Activated T-helper 1 cell treated with anti-CD3 and anti-CD28 coated beads, Interleukin-12 subunit alpha, Interleukin-12 subunit beta, Interleukin-2, Interleukin-4 antibody, amounts not matched to agents 30 ng/mL and 10 ng/mL and 1 ng/mL, durations not matched to agents 14 hours and 24 hours and 36 hours (primary cell): ENCODE measurements at places on chromosomes 16 and 17.

GRCh38 chr16:87966064-87966645, 14.9 kb downstream of the BANP start:
- no peak for DNase-seq
- peak overlapping the region; percentile 44 for H3K27ac ChIP-seq
- no peaks in the 10 kb centered on the region for H3K27me3 ChIP-seq
- H3K4me3 ChIP-seq, result no peak overlapping the region
- peaks cover 46% of the 10 kb centered on the region for H3K4me1 ChIP-seq

DNA sequence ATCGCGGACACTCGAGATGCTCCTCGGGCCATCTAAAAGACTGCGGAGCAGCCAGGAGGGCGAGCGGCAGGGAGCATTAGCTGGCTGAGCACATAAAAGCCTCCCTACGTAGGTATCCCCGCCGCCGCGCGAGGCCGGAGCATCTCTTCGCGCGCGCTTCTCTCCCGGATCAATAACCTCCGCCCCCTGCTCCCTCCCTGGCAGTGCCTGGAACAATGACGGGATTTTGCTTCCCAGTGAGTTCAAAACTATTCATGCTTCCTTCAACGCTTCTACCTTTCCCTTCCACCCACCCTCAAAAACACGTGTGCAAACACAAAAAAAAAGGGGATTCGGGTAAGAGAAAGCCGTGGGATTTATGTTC, 984 bp downstream of the CENPV start:
- H3K27me3 ChIP-seq, result peaks cover 17% of the 10 kb centered on the region
- DNase-seq, result peak; percentile 7
- H3K36me3 ChIP-seq, result peaks cover 10% of the 10 kb centered on the region
- peak overlapping the region; percentile 95 for H3K4me3 ChIP-seq

DNA sequence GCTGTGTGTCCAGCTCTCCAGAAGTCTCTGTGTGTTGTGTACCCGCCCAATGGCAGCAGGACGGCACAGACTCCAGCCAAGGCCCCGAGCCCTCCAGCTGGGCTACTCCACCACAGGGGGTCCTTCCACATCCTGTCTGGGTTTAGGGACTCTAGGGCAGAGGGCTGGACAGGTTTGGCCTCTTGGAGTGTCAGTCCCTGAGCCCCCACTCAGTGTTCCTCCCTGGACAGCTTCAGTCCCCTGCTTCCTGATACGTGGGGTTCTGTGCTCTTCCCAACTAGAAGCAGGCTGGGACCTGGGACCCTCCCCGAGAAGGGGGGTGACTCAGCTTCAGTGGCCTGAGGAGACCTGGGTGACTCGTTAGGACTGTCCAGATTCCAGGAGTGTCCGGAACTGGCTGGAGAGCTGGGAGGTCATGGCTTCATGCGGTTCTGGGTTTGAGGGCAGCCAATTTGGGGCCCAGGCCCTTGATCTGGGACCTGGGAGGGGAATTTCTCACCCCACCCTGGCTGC, 4.2 kb downstream of the CDK3 start:
- peaks cover 2% of the 10 kb centered on the region for H3K36me3 ChIP-seq
- no peak overlapping the region for H3K4me3 ChIP-seq
- H3K4me1 ChIP-seq, result peaks cover 4% of the 10 kb centered on the region
- no peak for DNase-seq
- no peak overlapping the region for H3K27ac ChIP-seq

DNA sequence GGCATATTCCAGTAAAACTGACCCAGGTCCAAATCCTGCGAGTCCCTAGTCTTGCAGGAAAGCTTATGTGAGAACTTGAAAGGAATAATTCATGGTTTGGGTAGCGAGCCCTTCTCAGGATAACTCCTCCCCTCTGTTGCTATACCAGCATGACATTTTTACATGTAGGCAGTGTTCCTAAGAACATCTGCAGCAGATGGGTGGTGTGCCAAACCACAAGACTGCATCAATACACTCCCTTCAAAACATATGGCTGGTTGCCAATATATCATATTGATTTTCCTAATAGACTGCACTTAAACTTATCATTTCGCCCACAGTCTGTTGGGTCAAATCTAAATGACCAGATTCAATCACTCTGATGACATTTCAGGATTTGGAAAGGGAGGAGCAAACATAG, 19.9 kb downstream of the PSME3IP1 start:
- H3K4me1 ChIP-seq, result peaks cover 2% of the 10 kb centered on the region
- H3K36me3 ChIP-seq, result peaks cover 26% of the 10 kb centered on the region
- no peak for DNase-seq

DNA sequence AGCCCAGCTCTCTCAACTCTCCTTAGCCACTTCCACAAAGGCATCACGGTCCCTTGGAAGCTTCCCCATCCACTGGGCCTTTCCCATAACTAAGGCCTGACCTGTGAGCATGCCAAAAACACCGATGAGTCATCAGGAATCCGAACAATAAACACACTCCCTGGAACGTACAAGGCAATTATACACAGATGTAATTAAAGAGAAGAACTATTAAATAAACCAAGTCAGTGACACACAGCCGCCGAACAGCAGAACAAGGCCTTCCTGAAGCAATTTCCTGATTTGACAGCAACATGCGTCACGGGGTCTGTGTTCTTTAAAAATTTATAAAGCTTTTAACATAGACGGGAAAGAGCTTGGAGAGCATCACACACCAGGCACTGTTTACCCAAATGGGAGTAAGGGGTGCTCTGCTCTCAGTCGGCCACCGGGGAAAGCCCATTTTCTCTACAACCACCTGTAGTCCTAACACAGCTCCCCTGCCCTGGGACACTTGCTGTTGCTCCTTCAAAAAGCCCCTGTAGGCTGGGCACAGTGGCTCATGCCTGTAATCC, 29.4 kb downstream of the COG7 start:
- no peak for DNase-seq
- no peak overlapping the region for H3K27ac ChIP-seq
- no peak overlapping the region for H3K4me3 ChIP-seq
- H3K36me3 ChIP-seq, result peaks cover 19% of the 10 kb centered on the region
- no peaks in the 10 kb centered on the region for H3K4me1 ChIP-seq
- H3K27me3 ChIP-seq, result no peaks in the 10 kb centered on the region

GRCh38 chr16:4452674-4453073, 21.8 kb downstream of the NMRAL1 start:
- H3K4me3 ChIP-seq, result no peak overlapping the region
- no peaks in the 10 kb centered on the region for H3K4me1 ChIP-seq
- no peak overlapping the region for H3K27ac ChIP-seq
- DNase-seq, result no peak
- H3K36me3 ChIP-seq, result peaks cover 28% of the 10 kb centered on the region

DNA sequence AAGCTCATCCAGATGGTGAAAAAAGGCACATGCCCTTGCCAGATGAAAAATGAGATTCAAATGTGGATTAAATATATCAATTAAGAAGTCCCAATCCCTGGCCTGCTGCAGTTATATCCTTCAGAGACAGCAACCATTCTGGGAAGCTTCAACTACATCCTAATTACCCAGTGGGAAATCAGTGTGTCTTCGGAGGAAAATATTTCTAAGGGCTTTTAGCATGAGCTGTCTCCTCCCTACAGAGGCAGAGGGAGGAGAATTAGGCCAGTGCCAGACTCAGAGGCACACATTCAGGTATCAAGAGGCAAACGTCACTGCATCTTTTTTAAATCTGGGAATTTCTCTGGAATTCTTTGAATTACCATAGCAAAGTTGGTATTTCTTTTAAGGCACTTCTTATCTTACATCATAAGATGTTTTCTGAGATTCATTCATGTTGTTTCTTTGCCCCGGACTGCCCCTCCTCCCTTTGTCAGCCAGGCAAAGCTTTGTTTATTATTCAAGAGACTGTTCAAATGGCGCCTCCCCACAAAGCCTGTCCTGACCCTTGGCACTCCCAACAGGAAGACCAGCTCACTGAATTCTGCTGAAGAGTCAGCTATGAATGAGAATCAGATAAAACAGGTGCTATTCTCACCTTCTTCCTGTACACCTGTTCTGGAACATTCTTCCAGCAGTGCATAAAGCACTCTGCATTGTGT, 38.3 kb upstream of the SMPD3 start:
- H3K27me3 ChIP-seq, result peaks cover 7% of the 10 kb centered on the region
- no peak for DNase-seq
- no peak overlapping the region for H3K4me3 ChIP-seq
- no peak overlapping the region for H3K27ac ChIP-seq

GRCh38 chr17:70100983-70101382, 26.0 kb downstream of the KCNJ16 start:
- DNase-seq, result no peak
- no peak overlapping the region for H3K4me3 ChIP-seq
- no peaks in the 10 kb centered on the region for H3K4me1 ChIP-seq
- no peaks in the 10 kb centered on the region for H3K27me3 ChIP-seq
- no peak overlapping the region for H3K27ac ChIP-seq
- H3K36me3 ChIP-seq, result no peaks in the 10 kb centered on the region

GRCh38 chr16:19997734-19998133, 76.0 kb downstream of the GPR139 start:
- peaks cover 2% of the 10 kb centered on the region for H3K27me3 ChIP-seq
- DNase-seq, result no peak
- no peak overlapping the region for H3K27ac ChIP-seq
- H3K36me3 ChIP-seq, result no peaks in the 10 kb centered on the region

- H3K27me3 ChIP-seq, result peaks cover 36% of the 10 kb centered on the region
- H3K4me3 ChIP-seq, result no peak overlapping the region
- peaks cover 6% of the 10 kb centered on the region for H3K4me1 ChIP-seq
- no peak overlapping the region for H3K27ac ChIP-seq
Measured at GRCh38 chr17:38663125-38663751, 11.5 kb downstream of the EPOP start.

GRCh38 chr17:8629371-8630226, 926 bp downstream of the MYH10 start:
- peaks cover 53% of the 10 kb centered on the region for H3K27me3 ChIP-seq
- no peaks in the 10 kb centered on the region for H3K36me3 ChIP-seq
- peak overlapping the region; percentile 92 for H3K4me3 ChIP-seq
- H3K4me1 ChIP-seq, result peaks cover 18% of the 10 kb centered on the region
- no peak for DNase-seq

DNA sequence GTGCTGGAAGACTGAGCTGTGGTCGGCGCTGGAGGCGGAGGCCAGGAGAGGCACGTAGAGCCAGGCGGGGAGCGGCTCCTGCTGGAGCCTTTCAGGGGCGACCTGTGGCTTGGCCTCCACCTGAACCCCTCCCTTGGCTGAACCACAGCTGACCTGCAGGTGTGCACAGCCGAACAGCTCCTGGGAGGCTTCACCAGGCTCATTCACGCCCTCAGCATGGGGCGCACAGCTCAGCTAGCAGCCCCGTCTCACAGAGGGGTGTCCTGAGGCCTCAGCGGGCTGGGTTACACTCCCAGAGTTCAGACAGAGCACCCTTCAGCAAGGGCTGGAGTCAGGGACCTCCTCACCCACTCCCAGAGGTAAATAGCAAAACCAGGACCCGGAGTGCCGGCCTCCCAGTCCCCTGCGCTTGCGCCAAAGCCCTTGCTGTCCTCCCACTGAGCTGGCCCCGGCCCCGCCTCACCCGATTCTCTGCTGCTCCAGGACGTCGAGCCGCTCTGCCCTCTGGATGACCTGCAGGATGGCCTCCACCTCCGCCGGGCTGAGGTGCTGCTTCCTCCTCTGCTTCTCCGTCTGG, 31.7 kb downstream of the RPH3AL start:
- no peaks in the 10 kb centered on the region for H3K4me1 ChIP-seq
- no peak overlapping the region for H3K27ac ChIP-seq
- DNase-seq, result no peak
- no peak overlapping the region for H3K4me3 ChIP-seq
- no peaks in the 10 kb centered on the region for H3K27me3 ChIP-seq
- no peaks in the 10 kb centered on the region for H3K36me3 ChIP-seq

DNA sequence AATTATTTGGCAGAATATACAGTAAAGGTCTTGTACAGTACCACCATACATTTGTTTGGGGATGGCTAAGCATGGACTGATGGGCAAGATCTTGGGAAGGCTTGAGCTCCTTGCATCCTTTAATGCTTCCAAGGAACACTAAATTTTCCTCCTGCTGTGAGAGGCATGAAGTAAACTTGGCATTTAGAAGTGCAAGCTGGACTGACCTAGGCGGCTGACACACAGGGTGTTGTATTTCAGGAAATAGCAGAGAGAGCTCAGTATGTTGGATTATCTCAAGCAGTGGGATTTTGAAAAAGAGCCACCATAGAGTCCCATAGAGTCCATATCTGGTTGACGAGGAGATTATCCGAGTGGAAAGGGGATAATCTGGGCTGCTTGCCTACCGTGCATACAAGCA, 2137.1 kb downstream of the TP53TG3F start:
- H3K36me3 ChIP-seq, result peaks cover 1% of the 10 kb centered on the region
- no peak for DNase-seq
- H3K4me3 ChIP-seq, result no peak overlapping the region
- no peaks in the 10 kb centered on the region for H3K4me1 ChIP-seq

- H3K36me3 ChIP-seq, result no peaks in the 10 kb centered on the region
- no peak for DNase-seq
- no peaks in the 10 kb centered on the region for H3K4me1 ChIP-seq
- H3K4me3 ChIP-seq, result no peak overlapping the region
- no peak overlapping the region for H3K27ac ChIP-seq
Measured at GRCh38 chr16:4096509-4096908, 19.7 kb downstream of the ADCY9 start.

GRCh38 chr17:6098823-6099180, 28.6 kb downstream of the WSCD1 start:
- no peak overlapping the region for H3K27ac ChIP-seq
- no peaks in the 10 kb centered on the region for H3K36me3 ChIP-seq
- no peak overlapping the region for H3K4me3 ChIP-seq

DNA sequence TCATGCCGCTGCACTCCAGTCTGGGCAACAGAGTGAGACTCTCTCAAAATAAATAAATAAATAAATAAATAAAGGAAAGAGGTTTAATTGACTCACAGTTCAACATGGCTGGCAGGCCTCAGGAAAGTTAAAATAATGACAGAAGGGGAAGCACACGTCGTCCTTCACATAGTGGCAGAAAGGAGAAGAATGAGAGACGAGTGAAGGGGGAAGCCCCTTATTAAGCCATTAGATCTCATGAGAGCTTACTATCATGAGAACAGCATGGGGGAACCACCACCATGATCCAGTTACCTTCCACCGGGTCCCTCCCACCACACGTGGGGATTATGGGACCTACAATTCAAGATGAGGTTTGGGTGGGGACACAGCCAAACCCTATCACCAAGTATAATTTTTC, 54.5 kb downstream of the PAFAH1B1 start:
- no peaks in the 10 kb centered on the region for H3K4me1 ChIP-seq
- H3K27ac ChIP-seq, result no peak overlapping the region
- peaks cover 32% of the 10 kb centered on the region for H3K36me3 ChIP-seq
- no peaks in the 10 kb centered on the region for H3K27me3 ChIP-seq
- no peak for DNase-seq
- no peak overlapping the region for H3K4me3 ChIP-seq

DNA sequence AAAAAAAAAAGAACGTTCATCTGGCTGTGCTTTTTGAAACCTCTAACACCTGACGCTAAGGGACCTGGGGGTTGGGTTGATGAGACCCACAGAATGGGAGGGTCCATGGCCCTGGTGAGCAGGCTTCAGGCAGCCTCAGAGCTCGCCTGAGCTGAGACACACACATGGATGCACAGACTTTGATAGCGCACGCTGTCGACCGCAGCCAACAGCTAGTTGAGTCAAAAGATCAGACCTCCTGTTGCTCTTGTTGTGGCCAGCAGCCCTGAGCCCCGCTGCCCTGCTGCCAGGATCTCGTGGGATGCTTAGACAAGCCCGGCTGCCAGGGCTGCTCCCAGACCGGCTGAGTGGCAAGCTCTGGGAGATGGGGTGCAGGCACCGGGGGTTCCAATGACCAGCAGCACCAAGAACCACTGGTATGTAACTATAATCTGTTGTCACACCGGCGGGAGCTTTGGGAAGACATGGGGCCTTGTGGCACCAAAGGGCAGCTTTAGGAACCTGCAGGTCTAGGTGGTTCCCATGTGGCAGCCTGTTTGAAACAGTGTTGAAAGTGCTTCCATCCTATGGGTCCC, 20.0 kb upstream of the MEAK7 start:
- no peak overlapping the region for H3K27ac ChIP-seq
- H3K27me3 ChIP-seq, result no peaks in the 10 kb centered on the region
- peaks cover 36% of the 10 kb centered on the region for H3K36me3 ChIP-seq
- H3K4me1 ChIP-seq, result peaks cover 38% of the 10 kb centered on the region
- no peak for DNase-seq
